ENCODE measurements at places on chromosomes 12 and 14.

DNA sequence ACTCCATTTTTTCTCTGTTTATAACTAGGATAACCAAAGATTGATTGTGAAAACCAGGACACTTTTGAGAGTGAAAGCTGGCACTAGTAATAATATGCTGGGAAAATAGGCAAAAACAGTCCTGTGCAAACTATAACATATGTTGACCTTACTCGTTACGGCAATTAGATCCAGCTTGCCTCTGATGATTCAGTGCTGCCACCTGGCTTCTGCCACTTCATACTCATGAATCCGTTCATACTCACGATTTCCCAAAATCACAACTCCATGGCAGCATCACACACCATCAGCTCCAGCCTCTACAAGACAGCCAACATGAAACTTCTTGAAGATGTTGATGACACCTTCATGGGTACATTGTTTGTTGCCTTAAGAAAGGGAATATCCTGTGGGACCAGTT is 49.1 kb upstream of the CAND1 start:
- no peak for DNase-seq

GRCh38 chr12:123358035-123358434 is 6.6 kb downstream of the SBNO1 start:
- DNase-seq, result no peak

GRCh38 chr14:30243805-30244204 is 315.2 kb upstream of the G2E3 start:
- no peak for DNase-seq

DNA sequence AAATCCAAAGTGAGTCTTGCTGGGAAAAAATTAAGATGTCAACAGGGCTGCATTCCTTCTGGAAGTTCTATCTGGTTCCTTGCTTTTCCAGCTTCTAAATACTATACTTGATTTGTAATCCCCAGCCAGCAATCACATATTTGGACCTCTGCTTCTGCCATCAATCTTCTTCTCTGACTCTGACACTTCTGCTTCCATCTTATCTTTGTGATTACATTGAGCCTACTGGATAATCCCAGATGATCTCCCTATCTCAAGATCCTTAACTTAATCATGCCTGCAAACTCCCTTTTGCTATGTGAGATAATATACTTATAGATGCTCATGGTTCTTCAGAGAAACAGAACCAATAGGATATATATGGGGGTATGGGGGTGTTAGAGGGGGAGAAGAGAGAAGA is 49.9 kb upstream of the ZDHHC17 start:
- no peak for DNase-seq

DNA sequence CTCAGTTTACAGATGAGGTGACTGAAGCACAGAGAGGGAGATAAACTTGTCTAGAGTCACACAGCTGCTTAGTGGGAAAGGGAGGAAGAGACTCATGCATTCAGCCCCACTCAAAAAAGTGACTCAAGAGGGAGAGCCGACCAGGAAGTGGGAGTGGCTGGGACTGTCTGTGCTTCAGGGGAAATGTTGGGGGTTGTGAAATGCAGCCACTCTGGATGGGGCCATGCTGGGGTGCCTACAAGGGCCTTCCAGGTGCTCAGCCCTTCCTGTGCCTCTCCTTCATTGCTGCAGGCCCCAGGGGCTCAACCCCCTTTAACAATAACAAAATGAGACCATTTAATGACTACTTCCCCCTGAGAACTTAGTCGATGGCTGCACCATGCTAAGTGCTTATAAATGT is 41.8 kb downstream of the CACNA1C start:
- DNase-seq, result no peak

DNA sequence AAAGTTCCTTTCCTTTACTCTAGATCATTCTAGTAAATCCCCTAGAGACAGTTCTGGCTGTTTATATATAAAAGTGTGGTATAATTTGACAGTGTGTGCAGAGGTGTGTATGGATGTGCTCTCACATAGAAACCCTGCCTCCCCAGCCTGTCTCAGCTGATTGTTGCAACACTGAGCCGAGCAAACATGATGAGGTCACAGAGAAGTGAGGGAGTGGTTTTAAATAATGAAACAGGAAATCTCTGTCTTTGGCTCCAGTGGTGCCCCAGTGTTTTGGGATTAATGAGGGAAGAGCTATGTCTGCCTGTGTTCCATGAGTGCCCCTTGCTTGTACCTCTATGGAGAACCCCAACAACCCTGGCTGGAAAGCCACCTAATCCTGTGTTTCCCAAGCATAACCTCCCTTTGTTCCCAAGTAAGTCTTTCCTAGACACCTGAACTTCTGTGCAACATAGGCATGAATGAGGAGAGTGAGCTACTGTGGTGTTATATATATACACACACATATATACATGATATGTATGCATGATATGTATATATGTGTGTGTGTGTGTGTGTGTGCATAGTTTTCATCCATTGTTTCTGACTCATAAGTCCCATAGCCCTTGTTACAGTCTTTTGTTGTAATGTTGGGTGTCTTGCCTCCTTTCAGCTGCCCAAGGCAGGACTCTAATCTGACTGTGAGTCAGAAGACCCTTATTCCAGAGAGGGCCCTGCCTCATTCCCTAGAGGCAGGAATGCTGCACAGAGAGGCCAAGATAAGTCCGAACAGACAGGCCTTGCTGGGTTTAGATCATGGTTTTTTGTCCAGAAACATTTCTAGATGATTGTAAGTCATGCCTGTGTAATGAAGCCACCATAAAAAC is 18.0 kb downstream of the TRAF3 start:
- DNase-seq, result no peak

GRCh38 chr14:103696466-103697071 is 18.7 kb downstream of the XRCC3 start:
- DNase-seq, result no peak

DNA sequence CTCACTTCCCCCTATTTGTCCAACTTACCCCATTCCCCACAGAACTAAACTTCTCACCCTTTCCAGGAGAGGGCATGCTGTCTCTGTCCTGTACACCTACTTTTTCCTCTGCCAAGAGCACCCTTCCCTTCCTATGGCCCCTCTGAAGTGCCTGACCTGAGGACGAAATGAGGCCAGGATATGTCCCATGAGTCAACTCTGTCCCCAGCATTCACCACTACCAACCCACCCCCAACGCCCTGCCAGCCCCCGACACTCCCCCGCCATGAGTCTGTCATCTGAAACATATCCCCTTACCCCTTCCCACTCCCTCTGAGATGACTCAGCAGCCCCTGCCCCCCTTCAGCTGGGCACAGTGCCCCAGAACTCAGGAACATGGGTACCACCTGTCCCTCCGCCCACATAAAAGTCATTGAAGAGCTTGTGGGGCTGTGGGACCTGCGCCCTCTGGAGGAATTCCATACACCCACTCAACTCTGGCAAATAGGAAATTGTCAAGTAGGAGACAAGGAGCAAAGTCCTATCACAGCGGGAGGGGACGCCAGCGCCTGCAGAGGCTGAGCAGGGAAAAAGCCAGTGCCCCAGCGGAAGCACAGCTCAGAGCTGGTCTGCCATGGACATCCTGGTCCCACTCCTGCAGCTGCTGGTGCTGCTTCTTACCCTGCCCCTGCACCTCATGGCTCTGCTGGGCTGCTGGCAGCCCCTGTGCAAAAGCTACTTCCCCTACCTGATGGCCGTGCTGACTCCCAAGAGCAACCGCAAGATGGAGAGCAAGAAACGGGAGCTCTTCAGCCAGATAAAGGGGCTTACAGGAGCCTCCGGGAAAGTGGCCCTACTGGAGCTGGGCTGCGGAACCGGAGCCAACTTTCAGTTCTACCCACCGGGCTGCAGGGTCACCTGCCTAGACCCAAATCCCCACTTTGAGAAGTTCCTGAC is 26.3 kb downstream of the ITGA7 start:
- DNase-seq, result no peak
